ENCODE measurements at places on chromosomes 16 and 17.

DNA sequence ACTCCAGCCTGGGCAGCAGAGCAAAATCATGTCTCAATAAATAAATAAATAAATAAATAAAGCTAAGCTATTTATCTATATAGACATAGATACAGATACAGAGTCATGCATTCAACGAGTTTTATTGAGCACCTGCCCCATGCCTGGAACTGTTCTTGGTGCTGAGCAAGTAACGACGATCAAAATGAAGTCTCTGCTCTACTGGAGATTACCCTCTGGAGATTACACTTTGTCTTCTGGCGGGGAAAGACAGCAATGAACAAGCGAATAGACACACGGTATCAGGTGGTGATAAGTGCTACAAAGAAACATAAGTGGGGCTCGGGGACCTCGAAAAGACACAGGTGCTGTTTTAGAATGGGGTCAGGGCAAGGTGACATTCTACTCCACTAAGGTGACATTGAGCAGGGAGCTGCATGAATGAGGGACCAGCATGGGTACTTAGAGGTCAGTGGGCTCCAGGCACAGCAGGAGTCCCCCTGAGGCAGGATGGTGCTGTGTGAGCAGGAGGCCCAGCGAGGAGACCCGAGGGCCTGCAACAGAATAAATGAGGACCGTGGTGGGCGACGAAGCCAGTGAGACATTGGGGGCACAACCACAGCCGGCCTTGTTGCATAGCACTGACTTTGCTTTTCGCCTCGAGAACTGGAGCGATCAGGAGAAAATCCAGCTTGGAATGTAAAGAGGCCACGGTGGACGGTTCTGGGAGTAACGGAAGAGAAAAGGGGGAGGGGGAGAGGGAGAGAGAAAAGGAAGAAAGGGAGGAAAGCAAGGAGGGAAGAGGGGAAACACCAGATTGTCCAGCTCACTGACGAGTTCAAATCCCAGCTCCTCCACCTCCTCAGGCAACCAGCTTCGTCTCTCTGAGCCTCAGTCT, 42.4 kb upstream of the MEAK7 start:
- DNase-seq: no peak

DNA sequence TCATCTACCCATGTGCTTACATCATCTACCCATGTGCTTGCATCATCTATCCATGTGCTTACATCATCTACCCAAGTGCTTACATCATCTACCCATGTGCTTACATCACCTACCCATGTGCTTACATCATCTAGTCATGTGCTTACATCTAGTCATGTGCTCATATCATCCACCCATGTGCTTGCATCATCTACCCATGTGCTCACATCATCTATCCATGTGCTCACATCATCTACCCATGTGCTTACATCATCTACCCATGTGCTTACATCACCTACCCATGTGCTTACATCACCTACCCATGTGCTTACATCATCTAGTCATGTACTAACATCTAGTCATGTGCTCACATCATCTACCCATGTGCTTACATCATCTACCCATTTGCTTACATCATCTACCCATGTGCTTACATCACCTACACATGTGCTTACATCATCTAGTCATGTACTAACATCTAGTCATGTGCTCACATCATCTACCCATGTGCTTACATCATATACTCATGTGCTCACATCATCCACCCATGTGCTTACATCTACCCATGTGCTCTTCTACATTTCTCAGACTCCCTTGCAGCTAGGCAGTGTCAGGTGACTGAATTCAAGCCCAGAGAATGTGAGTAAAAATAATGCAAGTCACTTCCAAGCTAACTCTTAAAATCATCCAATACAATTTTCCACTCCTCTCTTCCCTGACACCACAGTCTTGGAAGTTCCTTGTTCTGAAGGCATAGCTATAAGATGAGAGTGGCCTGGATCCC, 196.8 kb downstream of the CBLN1 start:
- no peak for DNase-seq

- DNase-seq: peak; percentile 30
Measured at GRCh38 chr16:396605-397004, 394 bp upstream of the NME4 start.

- no peak for DNase-seq
Measured at GRCh38 chr17:44197980-44198720, 1.5 kb downstream of the ATXN7L3 start.

DNA sequence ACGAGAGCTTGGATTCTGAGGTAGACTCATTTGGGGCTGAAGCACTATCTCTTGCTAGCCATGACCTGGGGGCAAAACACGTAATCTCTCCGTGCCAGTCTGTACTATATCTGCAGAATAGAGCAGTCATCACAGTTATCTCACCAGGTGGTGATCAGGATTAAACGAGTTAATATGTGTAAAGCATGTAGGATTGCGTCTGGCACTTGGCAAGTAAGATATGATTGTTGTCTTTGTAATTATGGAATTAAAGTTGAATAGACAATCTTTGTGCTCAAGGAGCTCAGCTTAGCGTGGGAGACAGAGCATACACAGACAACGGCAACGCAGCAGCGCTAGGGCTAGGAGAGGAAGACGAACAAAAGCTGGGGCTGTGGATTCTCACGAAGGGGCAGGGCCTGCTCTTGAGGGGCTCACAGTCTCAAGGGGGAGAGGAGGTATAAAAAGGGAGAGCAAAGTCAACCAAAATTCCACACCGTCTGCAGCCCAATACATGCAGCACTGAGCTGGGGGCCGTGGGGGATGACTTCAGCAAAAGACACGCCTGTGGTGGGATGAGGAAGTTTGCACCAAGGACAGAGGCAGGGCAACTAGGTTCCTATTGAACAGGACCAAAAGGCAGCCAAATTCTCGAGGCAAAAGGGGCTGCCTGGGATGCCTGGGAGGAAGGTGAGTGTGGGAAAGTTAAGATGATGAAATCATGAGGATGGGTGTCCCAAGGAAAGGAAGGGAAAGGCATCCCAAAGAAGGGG, 68.6 kb downstream of the SDK2 start:
- DNase-seq: no peak

DNA sequence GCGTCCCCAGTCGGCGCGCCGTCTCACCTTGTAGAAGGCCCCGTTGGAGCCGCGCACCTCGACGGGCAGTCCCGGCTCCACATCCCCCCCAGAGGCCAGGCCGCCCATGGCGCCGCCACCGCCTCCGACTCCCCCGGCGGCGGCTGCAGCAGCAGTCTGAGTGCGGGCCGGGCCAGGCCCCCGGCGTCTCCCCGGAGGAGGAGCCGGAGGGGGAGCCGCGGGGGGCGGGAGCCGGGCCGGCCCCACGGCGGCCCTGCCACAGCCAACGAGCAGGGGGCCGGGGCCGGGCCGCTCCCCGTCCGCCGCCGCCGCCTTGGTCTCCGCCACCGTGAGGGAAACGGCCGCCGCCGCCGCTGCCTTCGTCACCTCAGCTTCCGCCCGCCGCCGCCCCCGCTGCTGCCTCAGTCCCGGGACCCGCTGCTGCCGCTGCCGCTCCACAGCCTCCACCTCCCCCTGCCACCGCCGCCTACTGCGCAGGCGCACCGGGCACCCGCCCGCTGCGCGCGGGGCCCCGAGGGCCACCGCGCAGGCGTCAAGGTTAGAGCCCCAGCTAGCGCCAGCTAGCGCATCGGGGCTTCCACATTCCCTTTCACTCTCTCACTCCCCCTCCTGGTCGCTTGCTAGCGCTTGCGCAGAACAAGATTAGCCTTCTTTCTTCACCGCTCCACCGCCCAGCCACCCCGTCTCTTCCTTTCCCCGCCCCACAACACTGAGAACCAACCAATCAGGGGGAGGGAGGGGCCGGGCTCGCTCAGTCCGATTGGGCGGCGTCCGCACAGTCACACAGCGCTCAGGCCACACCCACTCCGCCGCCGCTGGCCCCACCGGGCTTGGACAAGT, at the start of gene FXR2:
Gene FXR2 (minus strand): TSS at position 473 of the 840 bp plus-strand sequence. CDS start 365 bp downstream, at position 108.
- DNase-seq: peak; percentile 98

GRCh38 chr17:55624772-55625433, 97.8 kb downstream of the TMEM100 start:
- no peak for DNase-seq

DNA sequence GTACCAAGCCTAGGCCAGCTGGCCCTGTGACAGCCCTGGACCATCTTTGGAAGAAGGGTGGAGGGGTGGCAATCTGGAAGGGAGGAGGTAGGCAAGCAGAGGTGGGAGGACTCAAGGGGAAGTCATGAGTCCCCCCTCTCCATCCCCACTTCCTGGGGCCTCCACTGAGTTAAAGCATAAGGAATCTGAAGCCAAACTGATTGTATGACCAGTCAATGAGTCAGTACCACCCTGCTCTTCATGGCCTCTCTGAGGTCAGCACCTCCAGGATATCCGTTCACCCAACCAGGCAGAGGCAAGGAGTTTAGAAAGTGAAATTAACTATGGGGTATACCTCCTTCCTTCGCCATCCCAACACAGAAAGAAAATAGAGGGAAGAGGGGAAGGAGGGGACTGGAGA, 272.7 kb downstream of the SOX9 start:
- peak; percentile 75 for DNase-seq

DNA sequence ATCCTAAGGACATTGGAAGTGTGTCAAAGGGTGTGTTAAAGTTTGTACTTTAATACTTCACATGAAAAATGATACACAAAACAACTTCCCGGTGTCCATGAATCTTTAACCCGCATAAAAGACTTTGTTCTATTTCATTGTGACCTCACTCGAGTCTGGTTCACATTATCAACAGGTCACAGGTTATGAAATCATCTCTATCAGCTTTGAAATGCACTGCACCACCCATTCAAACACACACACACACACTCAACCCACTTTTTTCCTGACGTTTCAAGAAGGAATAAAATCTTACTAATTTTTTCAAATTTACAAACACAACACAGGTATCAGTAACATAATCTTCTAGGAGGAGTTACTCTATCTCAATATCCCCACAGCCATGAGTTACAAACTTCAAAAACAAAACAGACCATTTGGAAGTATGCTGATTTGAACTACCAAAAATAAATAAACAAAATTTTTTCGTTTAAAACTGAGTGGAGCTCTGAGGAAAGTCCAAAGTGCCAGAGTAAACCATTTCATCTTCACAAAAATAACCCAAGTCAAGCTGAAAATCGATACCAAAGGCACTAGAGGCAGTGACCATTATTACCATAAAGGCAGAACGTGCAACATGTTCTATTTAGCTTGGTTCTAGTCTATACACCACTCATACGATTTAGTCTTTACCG, 2.7 kb downstream of the ACOX1 start:
- DNase-seq: no peak
